ENCODE measurements at places on chromosomes 7 and 10.

DNA sequence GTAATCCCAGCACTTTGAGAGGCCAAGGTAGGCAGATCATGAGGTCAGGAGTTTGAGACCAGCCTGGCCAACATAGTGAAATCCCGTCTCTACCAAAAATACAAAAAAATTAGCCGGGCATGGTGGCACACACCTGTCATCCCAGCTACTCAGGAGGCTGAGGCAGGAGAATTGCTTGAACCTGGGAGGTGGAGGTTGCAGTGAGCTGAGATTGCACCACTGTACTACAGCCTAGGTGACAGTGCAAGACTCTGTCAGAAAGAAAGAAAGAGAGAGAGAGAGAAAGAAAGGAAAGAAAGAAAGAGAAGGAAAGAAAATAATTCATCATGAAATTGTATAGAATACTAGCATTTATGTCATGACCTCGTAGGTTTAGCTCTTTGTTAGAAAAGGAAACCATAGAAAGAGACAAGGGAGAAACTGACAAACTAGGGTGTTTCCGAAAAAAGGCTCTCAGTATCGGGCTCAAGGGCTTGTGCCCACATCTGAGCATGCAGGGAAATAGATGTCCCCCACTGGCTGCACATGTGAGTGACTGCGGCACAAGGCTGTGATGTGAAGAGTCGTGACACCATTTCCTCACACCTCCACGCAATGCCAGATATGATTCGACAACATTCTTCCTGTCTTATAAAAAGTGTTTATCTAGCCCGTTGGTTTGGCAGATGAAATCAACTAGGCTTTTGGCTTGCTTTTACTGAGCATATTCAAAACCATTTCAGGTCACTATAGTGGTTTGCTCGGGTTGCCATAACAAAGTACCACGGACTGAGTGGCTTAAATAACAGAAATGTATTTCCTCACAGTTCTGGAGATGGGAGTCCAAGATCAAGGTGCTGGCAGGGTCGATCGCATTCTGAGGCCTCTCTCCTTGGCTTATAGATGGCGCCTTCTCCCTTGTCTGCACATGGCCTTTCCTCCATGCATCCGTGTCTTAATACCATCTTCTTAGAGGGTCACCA lies 2.0 kb downstream of the SRGN start:
- no peak for DNase-seq

GRCh38 chr7:44189286-44189992 lies at the start of gene GCK:
Gene GCK, minus strand, starts transcription at chr7:44189439. Its CDS starts 486 bp downstream, at chr7:44188953.
- no peak for DNase-seq

DNA sequence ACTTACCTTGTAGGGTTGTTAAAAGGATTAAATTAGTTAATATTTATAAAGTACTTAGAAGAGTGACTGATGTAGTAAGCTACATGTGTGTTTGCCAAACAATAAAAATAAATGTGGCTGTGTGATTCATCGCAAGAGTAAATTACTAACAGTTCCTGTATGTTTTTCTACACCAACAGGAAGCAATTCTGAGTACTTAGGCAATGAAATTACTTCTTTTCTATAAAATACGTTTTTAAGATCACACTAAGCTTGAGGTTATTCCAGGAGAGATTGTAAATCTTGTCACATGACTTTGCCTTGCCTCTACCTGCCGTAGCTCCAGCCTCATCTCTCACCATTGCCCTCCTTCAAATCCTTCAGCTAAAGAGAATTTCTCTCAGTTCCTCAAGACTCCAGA lies 18.1 kb upstream of the GSTK1 start:
- DNase-seq = peak; percentile 74

- DNase-seq = peak; percentile 29
Observed at GRCh38 chr10:112650588-112651030, 203.6 kb downstream of the VTI1A start.

GRCh38 chr10:123685260-123685659 lies 19.1 kb downstream of the GPR26 start:
- DNase-seq = no peak

DNA sequence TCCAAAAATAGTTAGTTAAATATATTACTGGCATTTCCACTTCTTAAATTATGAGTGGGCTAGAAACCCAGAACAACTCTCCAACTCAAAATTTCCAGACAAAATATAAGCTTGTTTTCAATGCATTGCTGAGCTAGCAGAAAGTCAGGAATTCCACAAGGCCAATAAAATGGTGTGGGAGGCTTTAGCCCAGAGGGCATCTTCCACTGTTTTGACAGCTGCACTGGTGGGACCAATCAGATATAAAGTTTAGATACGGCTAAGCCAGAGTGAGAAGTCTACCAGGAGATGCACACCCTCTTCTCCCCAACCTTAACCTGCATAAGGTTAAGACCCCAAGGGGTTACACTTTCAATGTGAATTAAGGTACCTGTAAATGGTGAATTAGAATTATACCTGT lies 76.6 kb downstream of the AMPH start:
- DNase-seq = no peak

- no peak for DNase-seq
Observed at GRCh38 chr7:72275382-72276070, 136.6 kb downstream of the CALN1 start.

GRCh38 chr7:10838228-10838627 lies 135.4 kb upstream of the PHF14 start:
- no peak for DNase-seq

DNA sequence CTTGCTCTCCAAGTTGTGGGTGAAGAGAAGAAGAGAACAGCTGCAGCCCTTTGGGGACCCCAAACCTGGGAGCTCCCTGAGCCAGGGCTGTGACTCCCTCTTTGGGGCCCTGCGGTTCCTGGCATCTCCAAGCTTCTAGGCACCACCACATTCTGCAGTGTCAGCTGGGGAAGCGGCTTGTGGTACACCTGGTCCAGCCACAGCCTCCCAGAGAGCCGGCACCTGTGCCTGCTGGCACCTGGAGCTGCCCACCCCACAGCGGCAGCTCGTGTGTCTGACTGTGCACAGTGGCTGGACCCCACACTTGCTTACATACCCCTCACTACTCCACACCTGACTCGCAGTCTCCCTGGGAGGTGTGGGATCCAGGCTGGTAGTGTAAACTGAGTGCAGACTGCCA lies 23.5 kb downstream of the FAM241B start:
- DNase-seq = no peak

- peak; percentile 89 for DNase-seq
Observed at GRCh38 chr7:36048141-36048901, 104.7 kb upstream of the EEPD1 start.

- peak; percentile 53 for DNase-seq
Observed at GRCh38 chr10:78688901-78689583, 379.7 kb upstream of the ZMIZ1 start.

- DNase-seq = no peak
Observed at GRCh38 chr7:51229620-51230323, 86.8 kb downstream of the COBL start.

- peak; percentile 49 for DNase-seq
Observed at GRCh38 chr10:28382525-28383269, 79.8 kb upstream of the MPP7 start.

DNA sequence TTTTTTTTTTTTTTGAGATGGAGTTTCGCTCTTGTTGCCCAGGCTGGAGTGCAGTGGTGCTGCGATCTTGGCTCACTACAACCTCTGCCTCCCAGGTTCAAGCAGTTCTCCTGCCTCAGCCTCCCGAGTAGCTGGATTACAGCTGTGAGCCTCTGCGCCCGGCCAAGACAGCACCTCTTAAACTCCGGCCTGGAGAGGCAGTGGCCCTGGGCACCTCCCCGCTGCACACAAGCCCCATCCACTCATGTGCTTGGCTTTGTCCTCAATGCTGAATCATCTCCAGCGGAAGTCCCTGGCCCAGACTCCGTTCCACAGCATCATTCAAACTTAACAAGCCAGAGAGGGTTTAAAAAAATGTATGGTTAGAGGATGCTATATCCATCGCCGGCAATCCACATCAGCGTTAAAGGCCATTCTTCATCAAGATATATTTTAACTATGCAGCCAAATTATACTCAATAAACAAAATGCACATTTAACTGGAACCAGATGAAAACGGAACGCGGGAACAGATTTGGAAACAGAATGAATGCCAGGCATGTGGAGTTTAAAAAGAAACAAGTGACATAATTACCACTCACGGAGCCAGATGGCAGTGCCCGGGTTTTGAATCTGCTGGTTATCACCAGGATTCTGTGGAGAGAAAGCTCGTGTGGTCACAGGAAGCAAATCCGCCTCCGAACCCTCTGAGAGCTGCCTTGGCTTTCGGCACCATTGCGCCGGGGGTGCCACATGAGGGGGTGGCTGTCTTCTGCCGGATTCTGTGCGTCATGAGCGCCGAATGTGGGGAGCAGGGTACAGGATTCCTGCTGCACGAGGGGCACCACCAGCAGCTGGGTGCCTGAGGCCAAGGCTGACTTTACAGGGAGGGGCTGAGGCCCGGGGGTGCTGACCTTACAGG lies 45.6 kb upstream of the CFAP46 start:
- peak; percentile 96 for DNase-seq

- peak; percentile 97 for DNase-seq
Observed at GRCh38 chr7:157271991-157272324, 64.8 kb upstream of the DNAJB6 start.

DNA sequence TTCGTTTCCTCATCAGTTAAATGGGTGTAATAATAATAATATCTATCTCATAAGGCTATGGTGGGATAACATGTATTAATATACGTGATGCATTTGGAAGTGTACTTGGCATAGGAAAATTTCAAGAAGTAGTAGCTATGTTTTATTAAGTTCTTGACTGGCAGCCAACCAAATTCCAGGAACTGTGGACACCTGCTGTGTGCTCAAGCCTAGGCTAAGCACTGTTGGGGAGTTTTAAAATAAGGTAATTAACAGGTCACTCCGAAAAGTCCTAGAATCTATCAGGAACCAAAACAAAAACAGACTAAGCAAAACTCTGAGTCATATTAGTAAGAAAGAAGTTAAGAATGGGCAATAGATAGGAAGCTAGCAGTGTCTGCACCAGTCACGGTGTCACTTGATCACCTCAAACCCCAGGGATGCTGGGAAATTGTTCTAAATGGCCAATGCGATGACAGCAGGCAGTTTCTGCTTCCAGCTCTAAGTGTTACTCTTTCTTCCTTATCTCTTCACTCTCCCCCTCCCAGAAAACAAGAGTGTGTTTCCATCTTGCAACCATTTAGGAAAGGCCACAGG lies 92.0 kb upstream of the GDF10 start:
- DNase-seq = no peak

DNA sequence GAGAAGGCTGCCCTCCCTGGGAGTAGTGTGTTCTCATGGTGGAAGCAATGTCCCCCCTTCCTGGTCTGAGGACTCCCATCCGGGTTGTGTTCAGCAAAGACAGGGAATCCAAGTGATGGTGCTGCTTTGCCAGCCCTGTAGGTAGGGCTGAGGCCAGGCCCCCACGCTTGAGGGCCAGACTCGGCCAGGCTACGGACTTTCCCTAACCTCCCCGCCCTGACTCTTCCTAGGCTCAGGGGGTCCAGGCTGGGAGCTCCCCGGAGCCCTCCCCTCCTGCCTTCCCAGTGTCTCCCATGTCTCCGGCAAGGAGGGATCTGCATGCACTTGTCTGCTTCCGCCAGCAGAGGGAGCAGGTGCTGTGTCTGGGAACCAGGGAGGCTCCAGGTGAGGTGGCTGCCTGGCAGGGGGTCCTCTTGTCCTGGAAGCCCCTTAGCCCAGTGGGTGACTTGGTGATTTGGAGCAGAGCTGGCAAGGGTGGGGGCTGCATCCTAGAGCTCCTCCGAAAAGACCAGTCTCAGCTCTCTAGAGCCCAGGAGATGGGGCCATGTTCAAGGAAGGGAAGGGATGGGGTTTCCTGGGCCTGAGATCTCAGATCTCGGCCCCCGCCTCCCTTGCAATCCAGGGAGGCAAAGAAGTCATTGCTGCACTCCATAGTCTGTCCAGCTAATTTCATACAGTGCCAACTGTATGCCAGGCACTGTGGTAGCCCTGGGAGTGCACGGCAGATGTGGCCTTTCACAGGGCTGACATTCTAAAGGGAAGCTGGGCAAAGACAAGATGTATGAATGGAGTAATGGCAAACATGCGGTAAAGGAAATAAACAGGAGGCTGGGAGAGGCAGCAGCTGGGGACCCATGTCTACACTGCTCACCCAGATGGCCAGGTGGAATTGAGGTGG lies 20.3 kb upstream of the SFRP5 start:
- DNase-seq = peak; percentile 64

- DNase-seq = peak; percentile 64
Observed at GRCh38 chr10:23432166-23432565, 6.7 kb upstream of the OTUD1 start.

DNA sequence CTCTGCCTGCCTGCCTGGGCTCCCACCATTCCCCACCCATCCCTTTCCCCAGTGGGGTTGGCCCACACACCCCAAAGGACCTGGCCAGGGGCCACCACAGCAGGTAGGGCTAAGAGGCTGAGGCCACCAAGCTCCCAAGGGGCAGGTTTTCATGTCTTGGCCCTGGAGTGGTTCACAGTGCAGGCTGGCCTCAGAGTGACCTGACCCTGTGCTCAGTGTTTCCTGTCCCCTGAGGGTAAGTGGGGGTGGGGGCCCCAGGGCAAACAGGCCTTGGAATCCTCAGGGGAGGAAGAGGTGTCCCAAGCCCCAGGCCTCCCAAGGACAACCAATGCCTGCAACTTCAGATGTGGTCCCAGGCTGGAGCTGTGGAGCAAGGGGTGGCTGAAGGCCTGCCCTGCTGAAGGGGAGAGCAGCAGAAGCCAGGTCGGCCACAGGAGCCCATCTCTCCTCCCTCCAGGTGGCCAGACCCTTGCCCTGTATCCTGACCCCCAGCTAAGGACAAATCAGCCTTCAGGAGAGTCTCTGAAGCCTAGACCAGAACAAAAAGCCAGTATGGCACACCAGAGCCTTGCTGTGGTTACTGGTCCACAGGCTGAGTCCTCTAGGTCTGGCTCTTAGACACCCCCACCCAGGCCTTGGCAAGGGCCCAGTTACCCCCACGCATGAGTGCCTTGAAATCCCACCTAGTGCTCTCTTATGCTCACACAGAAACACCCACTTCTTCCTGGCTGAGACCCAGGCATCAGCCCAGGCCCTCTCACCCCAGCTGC lies 27.6 kb downstream of the POLL start:
- no peak for DNase-seq

DNA sequence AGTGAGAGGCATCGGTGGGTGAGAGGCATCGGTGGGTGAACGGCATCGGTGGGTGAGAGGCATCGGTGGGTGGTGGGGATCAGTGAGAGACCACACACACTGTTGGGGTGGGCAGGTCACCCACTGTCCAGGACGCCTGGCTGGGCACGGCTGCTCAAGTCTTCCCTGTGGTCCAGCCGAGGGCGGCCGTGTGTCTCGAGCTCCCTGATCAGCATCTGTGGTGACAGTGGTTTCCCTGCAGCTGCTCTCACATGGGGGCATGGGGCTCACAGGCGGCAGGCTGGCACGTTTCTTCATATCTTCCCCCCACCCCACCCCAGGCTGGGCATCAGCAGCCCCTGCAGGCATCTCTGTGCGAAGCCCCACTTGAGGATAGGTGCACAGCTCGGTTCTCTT lies 78.2 kb downstream of the NKX6-2 start:
- no peak for DNase-seq

DNA sequence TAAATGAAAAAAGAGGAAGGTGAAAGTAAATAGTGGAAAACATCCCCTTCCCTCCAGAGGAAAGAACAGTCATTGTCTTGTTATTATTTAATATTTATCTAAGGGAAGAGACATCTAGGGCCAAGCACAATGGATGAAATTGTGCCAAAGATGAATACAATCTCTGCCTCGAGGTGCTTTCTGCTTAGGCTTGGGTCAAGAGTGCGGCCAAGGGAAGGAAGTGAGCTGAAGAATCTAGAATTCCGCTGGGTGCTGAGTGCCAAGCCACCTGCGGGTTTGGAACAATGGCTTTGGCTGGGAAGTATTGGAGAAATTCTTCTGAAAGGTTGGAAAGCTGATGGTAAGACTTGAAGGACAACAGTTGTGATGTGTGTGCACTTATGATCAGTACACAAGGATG lies 531.3 kb upstream of the FZD8 start:
- DNase-seq = no peak
